ENCODE measurements at places on chromosomes 11 and 22.

GRCh38 chr11:130166457-130166784 is 6.8 kb downstream of the ST14 start:
- DNase-seq = no peak

DNA sequence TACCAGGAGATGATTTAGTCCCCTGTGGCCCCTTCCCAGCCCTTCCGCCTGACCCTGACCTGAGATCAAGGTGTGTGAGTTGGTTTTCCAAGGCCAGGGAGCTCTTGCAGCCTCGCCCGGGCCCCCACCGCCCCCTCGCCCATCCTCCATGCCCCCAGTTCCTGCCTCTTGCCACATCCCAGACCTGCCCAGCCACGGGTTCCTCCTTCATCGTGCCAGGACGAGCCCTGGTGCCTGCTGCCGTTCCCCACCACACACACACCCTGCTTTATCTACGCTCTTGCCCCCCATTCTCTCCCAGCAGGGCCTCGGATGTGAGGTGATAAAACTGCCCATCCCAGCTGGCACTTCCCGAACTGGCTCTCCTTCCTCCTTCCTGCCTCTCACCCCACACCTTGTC is 1.4 kb upstream of the LIF start:
- DNase-seq = no peak

GRCh38 chr11:9089061-9089460 is 2.3 kb downstream of the SCUBE2 start:
- DNase-seq = no peak

DNA sequence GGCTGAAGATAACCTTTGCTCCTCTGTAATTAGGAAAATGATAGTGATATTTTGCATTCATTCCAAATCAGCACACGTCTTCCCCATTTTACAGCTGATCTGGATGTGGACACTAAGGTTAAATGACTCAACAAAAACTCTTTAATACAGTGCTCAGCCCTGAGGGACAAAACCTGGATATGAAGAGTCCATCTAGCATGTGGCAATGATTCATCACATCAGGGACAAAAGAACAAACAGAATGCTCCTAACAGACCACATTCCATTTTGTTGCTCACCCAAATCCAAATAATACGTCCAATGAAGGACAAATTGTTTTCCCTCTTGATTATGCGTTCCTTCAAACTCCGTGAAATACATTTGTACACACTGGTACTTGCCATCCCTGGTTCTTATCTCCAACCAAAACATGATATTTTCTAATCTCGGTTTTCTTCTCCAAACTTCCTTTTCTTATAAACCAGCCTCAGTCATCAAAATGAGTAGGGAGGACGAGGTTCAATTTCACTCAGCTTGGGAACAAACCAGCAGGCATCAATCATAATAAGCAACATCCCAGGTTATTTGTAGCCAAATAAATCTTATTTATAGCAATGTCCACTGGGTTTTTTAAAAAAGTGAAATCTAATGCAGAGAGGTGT is 53.7 kb upstream of the MTMR2 start:
- DNase-seq = no peak

DNA sequence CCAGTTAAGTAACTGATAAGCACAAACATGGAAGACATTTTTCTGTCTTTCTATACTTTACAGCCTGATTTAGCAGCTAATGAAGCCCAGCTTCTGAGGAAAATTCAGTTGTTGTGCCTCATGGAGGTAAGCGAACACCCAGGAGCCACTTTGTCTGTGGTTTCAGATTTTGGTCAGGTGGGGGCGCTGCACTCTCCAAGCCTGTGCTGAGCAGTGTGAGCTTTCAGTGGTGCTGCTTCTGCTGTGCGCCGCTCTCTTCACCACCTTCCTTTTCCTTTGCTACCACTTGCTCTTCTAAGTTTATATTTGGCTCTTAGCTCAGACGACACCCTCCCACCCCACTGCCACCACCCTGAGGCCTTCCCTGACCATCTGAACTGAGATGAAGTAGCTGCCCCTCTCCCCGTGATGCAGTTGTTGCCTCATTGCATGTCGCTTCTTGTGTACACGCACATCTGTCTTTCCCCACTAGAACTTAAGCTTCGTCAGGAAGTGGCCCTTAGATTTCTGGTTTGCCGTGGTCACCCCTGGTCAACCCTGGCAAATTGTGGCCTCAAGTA is 14.0 kb downstream of the PSMD13 start:
- DNase-seq = peak; percentile 64

DNA sequence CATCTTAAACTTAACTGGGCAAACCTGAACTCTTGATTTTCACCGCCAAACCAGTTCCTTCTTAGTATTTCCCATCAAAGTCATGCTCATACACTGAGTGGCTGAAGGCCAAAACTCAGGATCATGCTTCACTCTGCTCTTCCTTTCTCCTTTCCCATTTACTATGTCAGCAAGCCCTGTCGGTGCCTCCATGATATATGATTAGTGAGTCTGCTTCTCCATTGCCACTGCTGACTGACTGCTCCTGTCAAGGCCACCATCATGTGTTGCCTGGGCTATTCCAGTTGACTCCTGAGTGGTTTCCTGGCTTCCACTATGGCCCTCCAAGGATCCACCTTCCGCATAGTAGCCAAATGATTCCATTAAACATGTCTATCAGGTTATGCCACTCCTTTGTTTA is 42.8 kb upstream of the AMPD3 start:
- DNase-seq = no peak

DNA sequence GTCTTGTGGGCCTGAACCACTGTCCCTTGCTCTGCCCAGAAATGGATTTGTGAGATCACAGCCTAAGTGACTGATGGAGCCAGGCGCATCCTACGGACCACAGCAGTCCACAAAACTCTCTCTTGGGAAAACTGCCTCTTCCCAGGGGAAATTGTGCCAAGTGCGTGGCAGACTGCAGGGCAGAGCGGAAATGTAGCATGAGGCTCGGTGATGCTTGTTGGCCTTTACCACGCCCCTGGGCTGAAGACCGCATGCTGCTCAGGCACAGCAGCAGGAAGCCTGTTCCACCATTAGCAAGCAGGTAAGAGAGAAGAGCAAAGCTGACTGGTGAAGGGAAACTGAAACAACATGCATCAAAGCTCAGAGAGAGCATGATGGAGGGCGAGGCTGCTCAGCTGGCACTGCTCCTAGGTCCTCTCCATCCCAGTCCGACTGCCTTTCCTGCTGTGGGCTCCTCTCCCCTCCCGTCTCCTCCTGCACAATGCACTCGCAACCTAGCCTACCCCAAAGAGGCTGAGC is 26.5 kb upstream of the SCARF2 start:
- peak; percentile 36 for DNase-seq

GRCh38 chr11:70682056-70682455 is 283.7 kb downstream of the CTTN start:
- DNase-seq = no peak

GRCh38 chr22:24772493-24773220 is 1.9 kb downstream of the PIWIL3 start:
- DNase-seq = no peak

DNA sequence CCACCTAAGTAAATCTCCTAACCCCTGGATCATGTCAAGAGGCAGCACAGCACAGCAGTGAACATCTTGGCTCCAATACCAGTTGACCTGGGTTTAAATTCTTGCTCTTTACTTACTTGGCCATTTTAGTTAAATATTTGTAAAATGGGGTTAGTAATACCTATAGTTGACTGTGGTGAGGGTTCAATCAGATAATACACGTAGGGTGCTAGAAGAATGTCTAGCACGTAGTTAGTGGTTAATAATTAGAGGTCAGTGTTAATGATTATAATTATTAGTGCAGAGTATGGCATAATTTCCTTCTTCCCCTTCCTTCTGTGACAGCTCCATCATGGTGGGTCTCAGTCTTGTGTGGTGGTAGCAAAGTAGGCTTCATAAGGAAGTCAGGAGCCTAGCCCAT is 520.8 kb downstream of the INSC start:
- DNase-seq = no peak

All from hematopoietic multipotent progenitor cell (in vitro differentiated cells).